ENCODE measurements at places on chromosomes 16 and 17.
A peak's percentile ranks its signal among the peaks of the same experiment; 100 is the strongest.

DNA sequence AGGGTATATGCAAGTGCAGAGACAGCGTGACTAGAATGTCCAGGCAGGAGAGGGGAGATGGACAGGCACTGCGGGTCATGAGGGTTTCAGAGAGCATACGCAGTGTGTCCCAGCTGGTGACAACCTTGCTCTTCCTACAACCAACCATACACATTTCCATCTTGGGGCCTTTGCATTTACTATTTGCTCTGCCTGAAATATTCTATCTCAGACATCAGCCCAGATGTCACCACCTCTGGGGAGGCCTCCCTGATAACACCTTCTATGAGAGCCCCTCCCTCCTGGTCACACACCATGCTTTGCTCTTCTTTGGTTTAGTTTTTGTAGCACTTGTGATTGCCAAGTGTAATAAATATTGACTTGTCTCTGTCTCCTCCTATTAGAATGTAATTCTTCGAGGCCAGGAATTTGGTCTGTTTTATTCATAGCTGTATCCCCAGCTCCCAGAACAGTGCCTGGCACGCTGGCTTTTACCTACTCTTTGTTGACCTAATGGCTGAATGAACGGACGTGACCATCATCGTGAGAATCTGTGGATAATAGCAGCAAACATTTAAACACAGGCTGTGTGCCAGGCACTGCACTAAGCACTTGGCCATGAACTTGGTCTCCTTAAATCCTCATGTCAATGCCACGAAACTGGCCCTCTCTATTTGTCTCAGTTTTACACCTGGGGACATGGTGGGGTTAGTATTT is 51.9 kb downstream of the PLCG2 start:
- no peak for DNase-seq

GRCh38 chr17:29237476-29238132 is 9.1 kb upstream of the CRYBA1 start:
- peak; percentile 70 for DNase-seq

GRCh38 chr16:85707528-85708095 is 18.9 kb upstream of the GINS2 start:
- DNase-seq = no peak

DNA sequence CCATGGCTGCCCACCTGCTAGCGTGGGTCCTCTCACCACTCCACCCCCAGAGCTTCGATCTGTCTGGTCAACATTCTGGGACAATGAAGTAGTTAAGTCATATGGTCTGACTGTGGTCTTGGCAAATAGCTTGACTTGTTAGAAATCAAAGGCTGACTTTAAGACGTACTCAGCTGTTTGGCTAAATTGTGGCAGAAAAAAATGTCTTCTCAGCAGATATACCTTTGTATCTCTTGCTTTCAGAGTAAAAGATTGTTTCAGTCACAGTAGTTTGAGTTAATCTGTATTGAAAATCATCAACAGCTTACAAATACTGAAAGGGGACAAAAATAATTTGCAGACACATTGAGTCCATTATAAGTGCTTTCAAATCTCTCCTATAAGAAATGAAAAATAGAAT is 2.1 kb upstream of the ZNF267 start:
- DNase-seq = no peak

DNA sequence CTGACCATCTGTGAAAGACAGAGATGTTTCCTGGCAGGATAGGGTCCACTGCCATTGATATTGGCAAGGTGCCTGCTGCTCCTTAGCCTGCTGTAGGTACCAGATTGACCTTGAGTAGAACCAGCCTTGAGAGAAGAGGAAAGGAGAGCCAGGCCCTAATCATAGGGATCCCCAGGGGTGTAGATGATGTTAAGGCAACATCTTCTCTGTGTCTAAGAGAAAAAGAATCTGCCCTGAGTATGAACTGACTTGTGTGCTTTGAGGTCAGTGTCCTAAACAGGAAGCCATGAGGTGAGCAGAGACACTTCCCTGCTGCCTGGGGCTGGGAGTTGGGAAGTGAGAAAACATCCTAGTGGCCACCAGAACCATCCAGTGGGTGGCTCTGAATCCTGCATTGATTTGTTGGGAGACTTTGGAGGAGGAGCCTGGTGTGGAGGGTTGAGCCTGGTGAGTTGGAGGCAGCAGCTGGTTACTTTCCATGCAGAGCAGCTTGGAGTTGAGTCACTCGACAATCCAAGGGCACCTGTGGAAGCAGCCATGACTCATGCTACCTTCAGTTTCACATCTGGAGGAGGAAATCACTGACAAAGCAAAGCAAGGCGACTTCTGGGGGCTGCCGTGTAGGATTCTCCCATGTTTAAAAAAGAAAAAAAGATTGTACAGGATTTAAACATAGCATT is 47.8 kb downstream of the BMERB1 start:
- peak; percentile 94 for DNase-seq

DNA sequence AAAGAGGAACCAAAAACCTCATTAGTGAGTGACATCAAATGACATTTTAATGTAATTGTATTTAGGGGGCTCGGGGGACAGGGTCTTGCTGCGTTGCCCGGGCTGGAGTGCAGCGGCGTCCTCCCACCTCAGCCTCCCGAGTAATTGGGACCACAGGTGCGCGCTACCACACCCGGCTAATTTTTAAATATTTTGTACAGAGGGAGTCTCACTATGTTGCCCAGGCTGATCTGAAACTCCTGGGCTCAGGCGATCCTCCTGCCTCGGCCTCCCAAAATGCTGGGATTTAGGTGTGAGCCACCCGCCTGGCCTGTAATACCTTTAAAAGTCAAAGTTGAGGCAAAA is 581 bp downstream of the SNRNP25 start:
- DNase-seq = no peak

Measured in fibroblast of skin of right biceps (primary cell).